ENCODE measurements at places on chromosomes 5 and 9. TPM values are rescaled to one million over a fixed set of nuclear protein-coding genes. Genes with fewer than 3 reads are reported as not detected.

Gene BARHL1
- polyA plus RNA-seq: not detected

GRCh38 chr5:96054311-96055030, 92.8 kb upstream of the ELL2 start:
- no peaks in the 10 kb centered on the region for H3K27me3 ChIP-seq
- no peaks in the 10 kb centered on the region for H3K4me1 ChIP-seq
- H3K36me3 ChIP-seq: no peaks in the 10 kb centered on the region
- H3K4me3 ChIP-seq: no peak overlapping the region

Gene GABRP
- 3.4 TPM for polyA plus RNA-seq

Gene CCDC171
- 1.2 TPM for polyA plus RNA-seq

DNA sequence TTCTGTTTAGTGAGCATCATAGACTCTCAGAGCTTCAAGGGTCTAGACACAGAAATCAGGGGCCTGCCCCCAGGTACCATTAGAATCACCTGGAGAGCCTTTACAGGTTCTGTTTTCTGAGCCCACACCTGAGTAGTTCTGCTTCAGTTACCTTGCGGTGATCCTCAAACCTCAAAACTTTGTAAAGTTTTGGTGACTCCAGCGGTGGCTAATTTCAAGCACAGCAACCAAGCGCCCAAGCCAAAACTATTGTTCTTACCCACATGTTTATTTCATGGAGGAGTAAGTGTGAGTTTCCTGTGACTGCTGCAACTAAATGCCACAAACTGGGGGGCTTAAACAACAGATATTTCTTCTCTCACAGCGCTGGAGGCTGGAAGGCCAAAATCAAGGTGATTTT, 108.9 kb downstream of the FOXD1 start:
- no peak for DNase-seq
- no peak overlapping the region for H3K4me3 ChIP-seq
- H3K27me3 ChIP-seq: no peaks in the 10 kb centered on the region
- H3K27ac ChIP-seq: no peak overlapping the region
- H3K4me1 ChIP-seq: peaks cover 4% of the 10 kb centered on the region

DNA sequence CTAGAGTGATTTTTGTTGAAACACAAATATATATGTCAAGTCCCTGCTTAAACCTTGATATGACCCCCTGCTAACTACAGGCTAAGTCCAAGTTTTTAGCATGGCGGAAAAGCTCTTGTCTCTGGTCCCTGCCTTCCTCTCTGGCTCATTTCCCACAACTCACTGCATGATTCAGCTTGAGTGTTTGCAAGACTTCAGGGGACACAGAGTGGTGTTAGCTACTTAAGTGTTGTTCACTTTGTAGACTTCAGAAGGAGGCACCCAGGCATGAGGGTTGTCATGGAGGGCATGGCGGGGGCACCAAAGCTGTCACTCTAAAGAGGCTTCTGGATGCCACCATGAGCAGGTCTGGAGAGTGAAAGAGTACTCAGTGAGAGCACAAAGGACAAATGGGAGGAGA, 362.4 kb upstream of the ACTBL2 start:
- H3K27ac ChIP-seq: no peak overlapping the region
- H3K4me1 ChIP-seq: no peaks in the 10 kb centered on the region
- DNase-seq: no peak

Gene TNFAIP8
- 13.3 TPM for polyA plus RNA-seq

- no peak overlapping the region for H3K27ac ChIP-seq
- no peak for DNase-seq
- peaks cover 22% of the 10 kb centered on the region for H3K4me1 ChIP-seq
- H3K27me3 ChIP-seq: no peaks in the 10 kb centered on the region
- no peak overlapping the region for H3K4me3 ChIP-seq
- H3K36me3 ChIP-seq: no peaks in the 10 kb centered on the region
Measured at GRCh38 chr5:132222649-132223038, 5.0 kb downstream of the P4HA2 start.

Gene PITX1
- not detected for polyA plus RNA-seq
